ENCODE measurements at places on chromosomes 7 and 10.

DNA sequence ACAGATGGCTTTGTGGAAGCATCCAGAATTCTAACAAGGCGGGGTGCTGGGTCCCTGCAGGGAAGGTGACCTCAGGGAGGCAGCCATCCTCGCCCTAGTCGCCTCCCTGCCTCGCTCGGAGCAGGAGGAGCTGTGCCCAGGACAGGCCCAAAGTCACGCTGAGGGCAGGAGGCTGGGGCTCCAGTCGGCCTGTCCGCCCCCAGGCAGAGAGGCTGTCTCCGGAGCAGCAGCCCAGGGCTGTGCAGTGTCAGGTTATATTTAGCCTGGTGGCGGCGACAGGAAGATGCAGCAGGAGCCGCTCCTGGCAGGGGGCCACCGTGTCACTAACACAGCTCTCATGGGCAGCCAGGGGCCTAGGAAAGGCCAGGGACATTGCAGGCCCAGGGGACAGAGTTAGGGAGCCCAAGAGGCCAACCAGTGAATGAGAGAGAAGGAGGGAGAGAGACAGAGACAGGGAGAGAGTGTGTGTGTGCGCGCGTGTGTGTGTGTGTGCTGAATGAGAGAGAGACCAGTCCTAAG lies 13.5 kb downstream of the KCNH2 start:
- peak; percentile 84 for DNase-seq

- no peak for DNase-seq
These were observed 283.3 kb downstream of the PHTF2 start for GRCh38 chr7:78081888-78082287.

- DNase-seq: no peak
These were observed 334.4 kb upstream of the CACNA2D1 start for GRCh38 chr7:82778021-82778420.

- DNase-seq: no peak
These were observed 22.8 kb downstream of the SORBS1 start for GRCh38 chr10:95538412-95538811.

- no peak for DNase-seq
These were observed 363.7 kb upstream of the PODXL start for GRCh38 chr7:131919920-131920709.

DNA sequence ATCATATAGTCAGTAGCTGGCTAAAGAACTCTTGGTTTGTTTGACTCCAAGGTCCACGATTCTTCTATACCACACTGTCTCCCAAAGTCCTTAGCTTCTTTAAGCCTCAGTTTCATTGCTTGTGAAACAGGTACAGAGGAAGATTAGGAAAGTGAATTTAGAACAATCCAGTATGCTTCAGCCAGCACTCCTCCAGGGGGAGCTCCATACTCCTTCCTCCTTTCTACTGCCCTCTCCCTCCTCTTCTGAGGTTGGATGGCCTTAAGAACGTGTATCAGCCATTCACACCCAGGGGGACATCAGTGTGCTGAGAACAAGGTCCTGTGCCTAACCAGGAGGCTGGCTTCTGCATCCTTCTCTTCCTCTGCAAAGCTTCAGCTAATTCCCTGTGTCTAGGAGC lies 54.8 kb upstream of the CALD1 start:
- no peak for DNase-seq

GRCh38 chr10:50552308-50552707 lies 71.4 kb downstream of the SGMS1 start:
- no peak for DNase-seq

- no peak for DNase-seq
These were observed 700.9 kb downstream of the GRID1 start for GRCh38 chr10:85665681-85666080.

- DNase-seq: no peak
These were observed 89.2 kb upstream of the JAZF1 start for GRCh38 chr7:28269700-28270361.

GRCh38 chr7:1109581-1110310 lies 21.8 kb downstream of the GPER1 start:
- no peak for DNase-seq

- DNase-seq: peak; percentile 69
These were observed 143.5 kb upstream of the UNC5B start for GRCh38 chr10:71068861-71069271.

DNA sequence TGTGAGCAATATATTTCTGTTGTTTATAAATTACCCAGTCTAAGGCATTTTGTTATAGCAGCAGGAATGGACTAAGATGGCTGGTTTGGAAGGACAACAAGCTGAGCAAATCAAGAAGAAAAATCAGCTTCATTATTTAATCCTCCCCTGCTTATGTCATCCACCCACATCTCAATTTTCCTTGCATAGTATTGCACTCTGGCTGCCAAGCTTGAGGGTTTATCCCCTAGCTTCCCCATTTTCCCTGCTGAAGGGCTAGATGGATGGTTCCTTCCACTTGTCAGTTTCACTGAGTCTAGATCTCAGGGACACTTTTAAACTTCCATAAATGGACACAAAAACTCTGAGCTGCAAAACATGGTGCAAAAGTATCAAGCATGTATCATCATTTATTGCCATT lies 75.2 kb upstream of the LAMB4 start:
- no peak for DNase-seq

- DNase-seq: no peak
These were observed 37.8 kb downstream of the FAM13C start for GRCh38 chr10:59324597-59324996.

GRCh38 chr7:141754939-141755338 lies 9.0 kb upstream of the TAS2R3 start:
- DNase-seq: peak; percentile 56

DNA sequence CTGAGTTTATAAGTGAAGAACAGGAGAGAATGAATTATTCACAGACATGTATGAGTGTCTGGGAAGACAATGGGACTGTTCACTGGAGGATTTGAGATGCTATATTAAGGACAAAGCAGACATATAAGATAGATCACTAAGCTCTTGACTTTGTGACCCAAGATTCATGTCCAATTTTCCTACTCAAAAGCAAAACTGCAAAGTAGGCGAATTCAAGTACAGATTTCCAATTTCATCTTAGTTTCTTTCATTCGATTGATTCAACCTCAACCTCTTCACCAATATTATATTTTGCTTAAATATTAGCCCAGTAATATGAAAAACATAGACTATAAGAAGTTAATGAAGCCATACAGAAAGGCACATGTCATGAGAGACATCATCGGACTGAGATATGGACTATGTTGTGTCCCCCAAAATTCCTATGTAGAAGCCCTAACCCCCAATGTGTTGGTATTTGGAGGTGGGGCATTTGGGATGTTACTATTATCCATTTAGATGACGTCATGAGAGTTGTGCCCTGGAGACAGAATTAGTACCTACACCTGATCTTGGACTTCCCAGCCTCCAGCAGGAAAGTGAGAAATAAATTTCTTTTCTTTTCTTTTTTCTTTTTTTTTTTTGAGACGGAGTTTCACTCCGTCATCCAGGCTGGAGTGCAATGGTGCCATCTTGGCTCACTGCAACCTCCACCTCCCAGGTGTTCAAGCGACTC lies 353.7 kb upstream of the AKR1E2 start:
- DNase-seq: no peak

DNA sequence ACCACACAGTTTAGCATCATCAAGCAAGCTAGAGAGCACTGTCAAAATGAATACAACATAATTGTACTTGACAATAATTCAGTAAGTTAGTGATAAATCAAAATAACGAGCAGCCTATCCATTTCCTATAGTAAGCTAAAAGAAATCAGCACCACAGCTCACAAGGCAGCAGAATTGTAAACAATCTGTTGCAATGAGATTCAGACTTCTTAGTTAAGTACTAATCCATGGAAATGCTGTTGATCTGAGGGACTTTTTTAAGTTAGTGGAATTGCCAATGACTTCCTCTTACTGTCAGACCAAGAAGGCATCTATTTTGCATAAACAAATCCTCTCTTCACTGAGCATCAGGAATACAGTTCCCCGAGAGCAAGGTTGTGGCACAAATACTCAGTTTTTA lies 136.6 kb upstream of the CCDC6 start:
- no peak for DNase-seq

GRCh38 chr7:100655908-100656674 lies at the start of gene ACTL6B:
ACTL6B (minus strand) TSS chr7:100656448; CDS start chr7:100656354, 94 bp downstream.
- DNase-seq: peak; percentile 86

GRCh38 chr10:73590881-73591799 lies at the start of gene USP54:
USP54 (minus strand) TSS chr10:73591342; CDS start chr10:73575658, 15,684 bp downstream.
- peak; percentile 86 for DNase-seq

- peak; percentile 29 for DNase-seq
These were observed 267.2 kb downstream of the GLRX3 start for GRCh38 chr10:130403153-130404075.

GRCh38 chr10:54125098-54125747 lies 675.8 kb downstream of the PCDH15 start:
- DNase-seq: no peak

GRCh38 chr10:88316292-88316861 lies 266.7 kb downstream of the RNLS start:
- no peak for DNase-seq

- peak; percentile 83 for DNase-seq
These were observed 90.2 kb upstream of the GNA12 start for GRCh38 chr7:2934211-2934731.

- peak; percentile 72 for DNase-seq
These were observed 192.8 kb upstream of the KLF6 start for GRCh38 chr10:3977761-3978160.

DNA sequence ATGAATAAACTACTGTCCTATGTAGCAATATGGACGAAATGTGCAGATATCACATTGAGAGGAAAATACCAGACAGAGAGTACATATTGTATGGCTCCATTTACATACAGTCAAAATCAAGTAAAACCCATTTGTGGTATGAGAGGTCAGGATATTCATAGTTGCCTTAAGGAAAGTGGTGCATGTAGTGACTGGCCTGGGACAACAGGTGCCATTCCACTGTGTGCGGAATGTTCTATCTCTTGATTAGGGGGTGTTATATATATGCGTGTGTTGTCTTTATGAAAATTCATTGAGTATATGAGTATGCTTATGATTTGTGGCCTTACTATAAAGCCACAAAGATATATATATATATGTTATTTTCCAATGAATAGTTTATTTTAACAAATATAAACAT lies 964.0 kb downstream of the SORCS3 start:
- DNase-seq: no peak

DNA sequence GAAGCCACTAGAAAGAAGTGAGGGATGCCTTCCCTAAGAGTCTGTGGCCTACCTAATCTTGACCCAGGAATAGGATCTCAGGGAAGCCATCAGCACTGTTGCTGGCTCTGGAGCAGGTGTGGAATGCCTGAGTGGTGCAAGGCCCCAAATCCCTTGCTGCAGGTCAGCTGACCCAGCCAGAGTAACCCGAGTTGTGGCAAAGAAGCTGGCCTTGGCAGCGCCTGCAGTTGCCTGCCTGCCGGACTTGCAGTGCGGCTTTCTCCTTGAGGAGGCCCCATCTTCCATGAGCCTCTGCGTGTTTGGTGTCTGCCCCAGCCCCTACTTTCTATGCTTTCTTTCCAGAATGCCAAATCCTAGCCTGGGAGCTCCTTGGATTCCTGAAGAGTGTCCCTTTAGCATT lies 5.8 kb downstream of the KIAA1217 start:
- no peak for DNase-seq

GRCh38 chr7:37643876-37644275 lies 39.7 kb upstream of the GPR141 start:
- DNase-seq: peak; percentile 75

- DNase-seq: peak; percentile 64
These were observed 120.1 kb downstream of the ELAPOR2 start for GRCh38 chr7:86939197-86939814.

DNA sequence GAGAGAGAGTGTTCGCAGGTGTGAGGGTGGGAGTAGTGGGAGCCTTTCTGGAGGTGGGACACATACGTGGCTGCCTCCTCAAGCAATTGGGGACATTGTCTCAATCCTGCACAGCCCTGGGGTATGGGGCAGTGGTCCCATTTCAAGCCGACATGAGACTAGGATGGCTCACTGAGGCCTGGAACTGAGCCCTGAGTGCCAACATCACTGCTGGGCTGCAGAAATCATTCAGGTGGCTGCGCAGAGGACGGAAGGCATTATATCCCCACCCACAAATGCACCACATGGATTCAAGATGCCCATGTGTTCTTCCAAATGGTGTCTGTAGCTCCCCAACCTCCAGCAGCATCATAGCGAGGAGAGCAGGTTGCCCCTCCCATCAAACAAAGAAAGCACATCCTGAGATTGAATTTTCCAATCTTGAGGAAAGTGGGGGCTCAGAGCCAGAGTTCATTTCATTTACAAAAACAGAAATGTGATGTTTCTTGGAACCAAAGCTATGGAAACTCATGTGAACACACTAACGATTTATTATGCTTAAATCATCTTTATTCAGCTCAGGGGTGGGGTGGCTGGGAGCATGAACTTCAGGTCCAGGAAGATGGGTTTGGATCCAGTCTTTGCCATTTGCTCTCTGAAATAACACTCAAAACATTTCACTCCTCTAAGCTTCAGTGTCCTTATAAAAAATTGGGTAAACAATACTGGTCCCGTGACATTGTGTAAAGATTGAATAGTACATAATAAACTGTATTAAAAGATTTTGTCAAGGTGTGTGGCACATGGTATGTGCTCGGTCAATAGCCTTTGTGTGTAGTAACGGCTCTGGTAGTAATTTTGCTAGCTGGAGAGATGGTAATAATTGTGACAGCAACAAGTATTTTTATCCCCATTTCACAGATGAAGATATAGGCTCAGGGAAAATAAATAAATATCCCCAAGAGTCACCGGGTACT lies 4.6 kb downstream of the SFTPA2 start:
- no peak for DNase-seq

GRCh38 chr7:147885869-147886268 lies 704.7 kb upstream of the C7orf33 start:
- peak; percentile 56 for DNase-seq

- DNase-seq: peak; percentile 57
These were observed 1.6 kb downstream of the EMX2 start for GRCh38 chr10:117544004-117544701.

- DNase-seq: no peak
These were observed 29.2 kb downstream of the KIAA1549 start for GRCh38 chr7:138951953-138952352.

- DNase-seq: peak; percentile 69
These were observed 1.1 kb upstream of the KBTBD2 start for GRCh38 chr7:32892521-32893206.

- no peak for DNase-seq
These were observed 167.0 kb downstream of the SNX13 start for GRCh38 chr7:17773289-17773626.

- DNase-seq: no peak
These were observed 54.5 kb upstream of the PFKFB3 start for GRCh38 chr10:6148251-6148701.

DNA sequence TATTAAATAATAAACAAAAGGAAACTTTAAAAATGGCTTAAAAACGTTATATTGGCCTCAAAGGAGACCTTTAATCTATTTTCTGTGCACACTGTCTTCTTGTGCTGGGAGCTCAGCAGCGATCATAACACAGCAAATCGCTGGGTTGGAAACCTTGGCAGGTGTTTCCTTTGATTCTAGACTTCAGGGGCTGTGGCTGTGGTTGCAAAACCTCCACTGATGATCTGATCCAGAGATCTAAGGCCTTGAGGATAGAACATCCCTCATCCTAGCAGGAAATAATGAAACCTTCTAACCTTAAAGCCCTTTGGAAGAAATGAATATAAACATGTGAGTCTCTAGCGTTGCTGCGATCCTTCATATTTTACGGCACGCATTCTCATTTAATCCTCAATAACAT lies 29.8 kb downstream of the CDHR3 start:
- no peak for DNase-seq

GRCh38 chr7:102472126-102473041 lies 6.3 kb downstream of the POLR2J start:
- DNase-seq: no peak

- DNase-seq: peak; percentile 64
These were observed 130.2 kb upstream of the ADAM12 start for GRCh38 chr10:126518218-126519080.

GRCh38 chr7:141013345-141013715 lies 1.4 kb downstream of the MRPS33 start:
- DNase-seq: no peak
